Immature natural killer cell (primary cell): ENCODE measurements at places on chromosomes 6 and 20.

GRCh38 chr6:169454872-169455204, 201.2 kb upstream of the THBS2 start:
- no peak for DNase-seq

DNA sequence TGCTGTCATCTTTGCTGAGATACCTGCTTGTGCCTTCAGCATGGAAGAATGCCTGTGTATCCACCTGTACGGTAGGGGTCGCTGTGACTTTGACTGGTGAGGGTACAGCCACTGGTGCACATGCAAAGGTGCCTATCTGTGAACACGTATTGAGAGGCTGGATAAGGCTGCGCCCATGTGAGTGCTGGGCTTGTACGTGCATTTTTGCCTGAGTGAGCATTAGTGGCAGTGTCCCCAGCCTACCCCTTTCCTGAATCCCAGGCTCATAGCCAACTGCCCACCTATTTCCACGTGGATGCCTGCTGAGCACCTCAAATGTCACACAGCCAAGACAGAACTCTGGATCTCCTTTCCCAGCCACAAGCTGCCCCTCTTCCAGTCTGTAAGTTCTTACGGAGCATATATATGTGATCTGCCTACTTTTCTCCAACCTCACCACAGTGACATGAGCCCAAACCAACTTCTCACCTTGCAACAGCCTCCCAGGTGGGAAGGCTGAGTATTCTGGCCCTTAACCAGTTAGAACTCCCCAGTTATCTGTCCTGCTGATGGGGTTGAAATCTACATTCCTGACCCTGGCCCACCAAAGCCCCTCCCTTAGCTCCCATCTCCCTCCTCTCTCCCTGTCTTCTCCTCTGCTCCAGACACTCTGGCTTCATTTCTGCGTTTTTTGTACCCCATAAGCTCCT, 1.1 kb upstream of the SLC2A10 start:
- DNase-seq: no peak

DNA sequence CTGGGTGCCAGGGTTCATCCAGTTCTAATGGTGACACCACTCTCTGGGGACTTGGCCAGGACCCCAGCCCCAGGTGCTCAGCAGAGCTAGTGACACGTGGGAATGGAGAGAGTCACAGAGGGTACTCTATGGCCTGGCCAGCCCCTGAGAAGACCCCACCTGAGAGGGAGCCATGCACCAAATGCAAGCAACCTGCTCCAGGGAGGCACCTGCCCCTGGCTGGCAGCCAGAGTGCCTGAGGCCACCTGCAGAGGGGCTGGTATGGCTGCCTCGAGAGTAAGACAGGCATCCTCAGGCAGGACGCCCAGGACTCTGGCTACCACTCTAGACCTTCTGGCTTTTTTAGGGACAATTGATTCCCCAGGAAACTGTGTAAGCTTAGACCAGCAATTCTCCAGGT, 38.6 kb upstream of the CST7 start:
- DNase-seq: no peak

- DNase-seq: peak; percentile 55
These were observed 3.8 kb downstream of the DIDO1 start for GRCh38 chr20:62922451-62922921.

DNA sequence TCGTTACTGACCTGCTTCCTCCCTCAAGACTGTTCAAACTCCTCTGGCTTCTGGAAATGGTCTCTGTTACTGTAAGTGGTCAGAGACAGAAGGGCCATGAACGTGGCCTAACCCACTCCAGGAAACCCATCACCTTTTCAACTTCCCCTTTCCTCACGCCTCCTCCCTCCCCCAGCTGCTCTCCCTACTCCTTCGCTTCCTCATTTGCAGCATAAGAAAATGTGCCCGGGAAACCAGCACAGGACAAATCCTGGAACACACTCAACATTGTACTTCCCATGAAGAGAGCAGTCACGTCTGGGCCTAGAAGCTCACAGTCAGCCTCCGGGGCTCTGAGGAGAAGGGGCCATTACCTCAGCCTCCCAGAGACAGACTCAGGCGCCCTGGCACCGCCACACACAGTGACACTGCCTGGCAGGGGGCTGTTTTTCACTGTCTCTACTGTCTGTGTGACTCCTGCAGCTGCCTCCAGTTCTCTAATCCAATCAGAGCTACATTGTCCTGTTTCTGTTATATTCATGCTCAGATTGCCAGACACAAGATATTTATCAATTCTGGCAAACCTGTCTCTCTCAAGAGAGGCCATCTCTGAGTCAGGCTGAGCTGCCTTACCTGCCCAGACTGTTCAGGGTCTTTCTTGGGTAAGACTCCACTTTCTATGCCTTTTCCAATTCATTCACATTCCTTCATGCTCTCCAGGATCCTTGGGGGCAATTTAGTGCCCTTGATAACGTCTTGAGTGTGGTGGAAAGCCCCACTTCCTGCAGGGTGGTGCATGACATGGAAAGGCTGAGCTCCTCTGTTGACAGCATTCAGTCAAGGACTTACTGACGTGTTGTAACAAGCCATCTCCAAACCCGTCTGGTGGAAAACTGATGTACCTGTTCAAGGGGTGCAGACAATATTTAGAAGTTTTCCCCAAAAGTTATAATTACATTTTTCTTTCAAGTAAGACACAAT, 242.2 kb downstream of the HIVEP2 start:
- DNase-seq: no peak

GRCh38 chr20:40049854-40050253, 639.2 kb downstream of the MAFB start:
- DNase-seq: no peak

- DNase-seq: no peak
These were observed 81.8 kb downstream of the KIF16B start for GRCh38 chr20:16491294-16491905.

DNA sequence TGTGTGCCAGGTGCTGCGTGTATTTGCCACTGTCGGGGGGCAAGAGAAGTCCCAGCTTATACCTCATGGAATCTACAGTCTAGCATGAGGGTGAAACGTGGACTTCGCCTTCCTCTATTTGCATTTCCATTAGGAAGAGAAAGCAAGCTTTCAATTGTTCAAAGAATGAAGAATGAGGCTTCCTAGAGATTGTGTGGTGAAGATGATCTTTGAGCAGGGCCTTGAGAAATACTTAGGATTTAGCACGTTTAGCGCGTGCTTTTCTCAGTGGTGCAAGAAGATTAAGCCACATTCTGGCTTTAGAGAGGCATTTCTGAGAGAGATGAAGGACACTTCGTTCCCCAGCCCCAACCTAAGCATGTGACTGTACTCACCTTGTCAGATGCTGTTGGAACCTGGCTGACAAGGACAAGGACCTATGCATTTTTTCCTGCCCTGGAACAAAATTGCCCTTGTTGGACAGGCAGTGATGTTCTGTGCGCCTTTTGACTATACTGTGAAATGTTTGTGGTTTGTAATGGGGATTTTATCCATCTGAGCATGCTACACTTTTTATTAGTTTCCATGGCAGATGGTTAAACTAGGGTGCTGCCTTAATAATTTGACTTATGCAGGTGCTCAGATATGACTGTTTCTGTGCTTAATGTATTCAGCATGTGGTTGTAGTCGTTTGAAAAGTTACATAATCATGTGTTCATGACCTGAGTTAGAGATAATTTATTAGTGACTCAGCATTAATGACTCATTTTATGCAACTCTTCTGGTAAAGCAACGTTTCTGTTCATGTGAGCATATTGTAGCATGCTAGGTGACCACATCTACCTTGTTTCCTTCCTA, 10.7 kb downstream of the TULP4 start:
- no peak for DNase-seq

DNA sequence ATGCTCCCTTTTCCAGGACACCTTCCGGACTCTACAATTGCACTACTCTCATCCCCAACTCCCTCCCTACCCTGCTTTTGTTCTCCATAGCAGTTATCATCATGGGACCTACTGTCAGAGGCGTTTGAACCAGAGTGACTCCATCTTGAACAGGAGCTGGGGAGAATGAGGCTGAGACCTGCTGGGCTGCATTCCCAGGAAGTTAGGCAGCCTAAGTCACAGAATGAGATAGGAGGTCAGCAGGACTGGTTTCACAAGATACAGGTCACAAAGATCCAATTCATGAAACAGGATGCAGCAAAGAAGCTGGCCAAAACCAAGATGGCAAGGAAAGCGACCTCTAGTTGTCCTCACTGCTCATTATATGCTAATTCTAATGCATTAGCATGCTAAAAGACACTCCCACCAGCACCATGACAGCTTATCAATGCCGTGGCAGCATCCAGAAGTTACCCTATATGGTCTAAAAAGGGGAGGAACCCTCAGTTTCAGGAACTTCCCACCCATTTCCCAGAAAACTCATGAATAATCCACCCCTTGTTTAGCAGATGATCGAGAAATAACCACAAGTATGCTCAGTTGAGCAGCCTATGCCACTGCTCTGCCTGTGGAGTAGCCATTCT, 15.6 kb downstream of the SLC13A3 start:
- no peak for DNase-seq

DNA sequence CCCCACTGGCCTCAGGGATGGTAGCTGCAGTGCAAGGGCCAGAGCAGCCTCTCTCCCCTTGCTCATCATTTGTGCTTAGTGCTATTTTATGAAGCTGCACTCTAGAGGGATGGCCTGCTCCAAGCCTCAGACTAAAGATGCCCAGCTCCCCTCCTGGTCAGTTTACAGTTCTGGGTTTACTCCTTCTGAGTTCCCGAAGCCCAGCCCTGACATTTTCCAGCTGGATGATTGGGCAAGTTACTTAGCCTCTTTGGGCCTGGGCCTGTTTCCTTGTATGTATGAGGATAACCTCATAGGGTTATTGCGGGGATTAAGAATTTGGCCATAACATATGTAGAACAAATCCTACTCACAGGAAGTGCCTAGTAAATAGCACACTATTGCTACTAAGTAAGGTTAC, 31.8 kb upstream of the EMILIN3 start:
- no peak for DNase-seq

GRCh38 chr20:35888657-35889056, 65.6 kb downstream of the SCAND1 start:
- DNase-seq: no peak

- DNase-seq: no peak
These were observed 105.9 kb downstream of the SLC35F1 start for GRCh38 chr6:118012944-118013343.
